Forelimb muscle (tissue), 1 donor: ENCODE measurements at places on chromosomes 6 and 20.
A peak's percentile ranks its signal among the peaks of the same experiment; 100 is the strongest.

GRCh38 chr6:108350528-108350927 lies 55.7 kb downstream of the AFG1L start:
- DNase-seq: no peak

DNA sequence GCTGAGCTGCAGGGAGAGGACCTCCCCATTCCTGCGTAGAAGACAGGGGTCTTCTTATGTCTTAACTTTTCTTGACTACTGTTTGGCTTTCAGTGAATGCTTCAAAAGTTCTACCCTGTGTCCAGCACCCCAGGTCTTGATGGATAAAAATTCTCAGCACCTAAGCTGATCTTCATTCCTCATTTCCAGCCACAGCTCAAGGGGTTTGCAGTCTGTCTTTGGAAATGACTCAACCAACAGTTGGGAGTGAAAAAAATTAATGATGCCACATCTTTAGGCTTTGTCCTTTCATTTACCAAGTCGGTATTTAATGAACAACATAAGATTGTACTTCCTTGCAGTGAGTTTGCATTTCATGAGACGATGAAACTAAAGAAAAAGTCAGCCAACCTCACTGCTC lies 40.3 kb downstream of the PRDM1 start:
- no peak for DNase-seq

DNA sequence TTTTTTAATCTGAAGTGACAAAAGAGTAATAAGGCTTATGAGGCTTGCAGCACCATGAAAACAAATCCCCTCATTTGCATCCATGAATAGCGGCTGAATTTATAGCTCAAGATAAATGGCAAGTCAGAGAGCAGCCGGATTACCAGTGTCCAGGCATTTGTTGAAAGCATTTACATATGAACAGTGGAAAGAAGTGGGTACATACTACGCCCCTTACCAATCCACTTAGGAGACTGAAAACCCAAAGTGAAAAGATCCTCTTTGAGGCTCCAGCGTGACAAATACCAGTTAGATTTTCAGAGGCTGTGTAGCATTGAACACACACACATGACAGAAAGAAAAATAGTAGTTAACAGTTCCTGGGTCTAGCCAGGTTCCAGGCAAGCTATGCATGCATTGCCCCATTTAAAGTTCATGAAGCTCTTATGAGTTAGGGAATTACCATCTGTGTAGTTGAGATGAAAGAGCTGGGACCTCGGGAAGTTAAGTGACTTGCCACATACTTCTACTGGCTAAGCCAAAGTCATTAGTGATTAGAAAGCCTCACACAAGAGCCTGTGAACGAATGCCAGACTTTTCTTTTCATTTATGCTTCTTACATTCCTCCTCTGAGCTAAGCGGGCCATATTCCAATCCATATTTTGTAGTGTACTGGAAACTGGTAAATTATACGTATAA lies 28.3 kb upstream of the NHSL1 start:
- no peak for DNase-seq

GRCh38 chr6:125095580-125096301 lies 57.8 kb upstream of the TPD52L1 start:
- peak; percentile 25 for DNase-seq

GRCh38 chr20:64214952-64215351 lies 40.6 kb upstream of the PCMTD2 start:
- DNase-seq: no peak

DNA sequence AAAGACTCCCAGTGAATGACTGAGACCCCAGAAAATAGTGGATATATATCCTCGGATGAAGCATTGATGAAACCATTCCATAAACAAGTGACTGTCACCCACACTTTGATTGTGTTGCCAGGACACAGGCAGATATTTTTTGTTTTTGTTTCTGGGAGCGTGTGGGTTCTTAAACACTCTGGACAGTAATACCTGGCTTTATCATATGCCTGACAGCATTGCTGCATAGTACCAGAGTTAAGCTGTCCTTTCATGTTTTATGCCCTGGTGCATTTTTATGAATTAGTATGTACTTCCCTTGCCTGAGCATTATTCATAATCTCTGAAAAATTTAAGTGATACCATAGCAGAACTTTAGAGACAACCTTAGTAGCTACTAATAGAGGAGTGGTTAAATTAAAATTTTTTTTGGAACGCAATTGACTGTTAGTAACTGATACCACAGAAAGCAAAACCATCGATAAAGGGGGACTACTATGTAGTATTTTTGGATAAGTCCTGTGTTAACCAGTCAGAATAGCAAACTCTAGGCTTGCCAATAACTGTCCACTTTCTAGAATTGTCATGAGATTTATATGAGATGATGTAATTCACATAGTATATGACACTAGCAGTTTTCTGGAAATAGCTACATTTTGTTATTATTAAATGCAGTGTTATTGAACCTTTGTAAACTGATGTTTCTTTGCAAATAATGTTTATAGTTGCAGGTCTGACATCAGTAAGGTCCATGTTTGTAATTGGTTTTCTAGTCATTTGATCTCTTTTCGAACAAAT lies 30.4 kb downstream of the SENP6 start:
- DNase-seq: no peak

DNA sequence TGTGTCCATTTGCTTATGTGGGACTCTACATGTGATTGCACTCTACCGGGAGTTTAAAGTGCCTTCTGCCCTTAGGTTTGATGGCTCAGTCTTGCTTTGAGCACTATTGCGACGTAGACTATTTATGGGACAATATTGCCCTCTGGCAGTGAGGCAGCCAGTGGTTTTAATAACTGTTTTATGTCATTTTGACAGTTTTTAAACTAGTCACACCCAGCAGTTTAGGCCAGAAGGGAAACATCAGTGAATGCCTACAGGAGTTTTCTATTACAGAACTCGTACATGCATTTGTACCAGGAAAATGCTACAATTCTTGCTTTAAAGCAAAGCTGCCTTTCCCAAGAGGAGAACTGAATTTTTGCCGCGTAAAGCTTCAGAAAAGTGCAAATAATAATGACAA lies 813.7 kb downstream of the KIF16B start:
- DNase-seq: no peak

GRCh38 chr6:130708338-130708737 lies 118.9 kb upstream of the SMLR1 start:
- DNase-seq: no peak

DNA sequence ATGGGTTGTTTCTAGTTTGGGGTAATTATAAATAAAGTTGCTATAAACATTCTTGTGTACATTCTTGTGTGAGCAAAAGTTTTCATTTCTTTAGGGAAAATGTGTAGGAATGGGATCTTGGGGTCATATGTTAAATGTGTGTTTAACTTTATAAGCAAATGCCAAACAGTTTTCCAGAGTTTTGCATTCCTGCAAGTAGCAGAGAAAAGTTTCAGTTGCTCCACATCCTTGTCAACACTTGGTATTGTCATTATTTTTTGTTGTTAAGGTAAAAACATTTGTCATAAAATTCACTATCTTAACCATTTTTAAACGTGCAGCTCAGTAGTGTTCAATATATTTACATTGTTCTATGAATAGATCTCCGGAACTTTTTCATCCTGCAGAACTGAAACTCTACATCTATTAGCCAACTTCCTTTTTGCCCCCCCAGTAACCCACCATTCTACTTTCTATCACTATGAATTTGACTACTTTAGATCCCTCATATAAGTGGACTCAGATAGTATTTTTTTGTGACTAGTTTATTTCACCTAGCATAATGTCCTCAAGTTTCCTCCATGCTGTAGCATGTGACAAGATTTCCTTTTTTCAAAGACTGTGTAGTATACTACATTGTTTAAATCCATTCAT lies 48.4 kb downstream of the PHACTR2 start:
- no peak for DNase-seq

GRCh38 chr6:37279366-37280134 lies 21.6 kb upstream of the TMEM217 start:
- no peak for DNase-seq

DNA sequence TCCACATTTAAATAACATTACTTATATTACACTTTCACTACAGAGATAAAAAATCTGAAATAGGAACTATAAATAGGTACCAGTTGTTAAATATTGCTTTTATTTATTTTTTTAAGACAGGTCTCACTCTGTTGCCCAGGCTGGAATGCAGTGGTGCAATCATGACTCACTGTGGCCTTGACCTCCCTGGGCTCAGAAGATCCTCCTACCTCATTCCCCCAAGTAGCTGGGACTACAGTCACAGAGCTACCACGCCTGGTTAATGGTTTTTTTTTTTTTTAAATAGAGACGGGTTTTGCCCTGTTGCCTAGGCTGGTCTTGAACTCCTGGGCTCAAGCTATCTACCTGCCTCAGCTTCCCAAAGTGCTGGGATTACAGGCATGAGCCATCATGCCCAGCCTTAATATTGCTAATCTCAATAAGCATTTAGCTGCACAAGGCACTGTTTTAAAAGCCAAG lies 17.3 kb downstream of the EEF1E1 start:
- DNase-seq: no peak
